ENCODE measurements at places on chromosomes 11 and 22.
A peak's percentile ranks its signal among the peaks of the same experiment; 100 is the strongest.

DNA sequence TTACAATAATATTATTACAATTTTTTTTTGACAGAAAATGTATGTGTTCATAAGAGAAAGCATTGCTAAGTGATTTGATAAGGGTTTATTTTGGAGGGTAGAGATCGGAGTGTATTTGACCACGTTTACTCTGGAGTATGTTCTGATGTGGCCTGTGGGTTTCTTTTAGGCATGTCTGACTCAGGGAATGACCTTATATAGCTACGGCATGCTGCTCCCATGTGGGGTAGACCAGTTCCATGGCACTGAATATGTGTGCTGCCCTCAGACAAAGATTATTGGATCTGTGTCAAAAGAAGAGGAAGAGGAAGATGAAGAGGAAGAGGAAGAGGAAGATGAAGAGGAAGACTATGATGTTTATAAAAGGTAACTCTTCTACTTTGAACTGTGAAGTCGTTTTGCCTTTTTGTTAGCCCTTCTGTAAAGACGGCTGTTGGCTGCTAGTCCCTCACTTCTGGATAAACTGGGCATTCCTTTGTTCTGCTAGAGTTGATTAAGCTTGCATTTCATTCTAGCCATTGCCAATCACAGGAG lies 38.1 kb upstream of the ST14 start:
- DNase-seq, result no peak

DNA sequence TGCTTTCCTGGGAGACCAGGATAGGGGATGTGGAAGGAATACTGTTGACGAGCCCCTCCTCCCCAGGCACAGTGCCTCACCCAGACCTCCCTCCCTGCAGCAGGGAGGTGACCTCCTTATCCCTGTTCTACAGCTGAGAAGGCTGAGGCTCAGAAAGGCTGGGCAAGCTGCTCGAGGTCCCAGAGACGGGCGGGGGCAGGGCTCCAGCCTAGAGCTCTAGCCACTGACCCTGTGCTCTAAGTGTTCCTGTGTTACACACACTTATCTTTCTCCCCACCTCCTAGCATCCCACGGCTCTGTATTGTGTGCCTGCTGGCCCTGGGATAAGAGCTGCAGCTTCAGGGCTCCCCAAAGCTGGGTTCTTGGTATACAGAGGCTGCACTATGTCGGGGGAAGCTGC lies 7.9 kb downstream of the CCDC134 start:
- DNase-seq, result no peak

- peak; percentile 48 for DNase-seq
These were observed 765 bp downstream of the RCOR2 start for GRCh38 chr11:63915961-63916836.

- peak; percentile 56 for DNase-seq
These were observed 30.3 kb upstream of the NAP1L4 start for GRCh38 chr11:3022300-3022967.

- no peak for DNase-seq
These were observed 3.7 kb downstream of the YWHAH start for GRCh38 chr22:31948002-31948401.

DNA sequence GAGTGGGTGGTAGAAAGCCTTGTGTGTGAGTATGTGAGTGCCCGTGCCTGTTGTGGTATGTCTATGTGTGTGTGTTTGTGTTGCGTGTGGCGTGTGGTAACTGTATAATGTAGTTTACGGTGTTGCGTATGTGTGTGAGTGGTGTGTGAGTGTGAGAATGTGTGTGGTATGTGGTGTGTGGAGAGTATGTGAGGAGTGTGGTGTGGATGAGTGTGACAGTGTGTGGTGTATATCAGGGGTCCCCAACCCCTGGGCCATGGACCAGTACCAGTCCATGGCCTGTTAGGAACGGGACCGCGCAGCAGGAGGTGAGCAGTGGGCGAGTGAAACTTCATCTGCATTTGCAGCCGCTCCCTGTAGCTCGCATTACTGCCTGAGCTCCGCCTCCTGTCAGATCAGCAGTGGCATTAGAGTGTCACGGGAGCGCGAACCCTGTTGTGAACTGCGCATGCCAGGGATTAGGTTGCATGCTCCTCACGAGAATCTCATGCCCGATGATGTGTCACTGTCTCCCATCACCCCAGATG lies 5.7 kb downstream of the UPK3A start:
- DNase-seq, result no peak

DNA sequence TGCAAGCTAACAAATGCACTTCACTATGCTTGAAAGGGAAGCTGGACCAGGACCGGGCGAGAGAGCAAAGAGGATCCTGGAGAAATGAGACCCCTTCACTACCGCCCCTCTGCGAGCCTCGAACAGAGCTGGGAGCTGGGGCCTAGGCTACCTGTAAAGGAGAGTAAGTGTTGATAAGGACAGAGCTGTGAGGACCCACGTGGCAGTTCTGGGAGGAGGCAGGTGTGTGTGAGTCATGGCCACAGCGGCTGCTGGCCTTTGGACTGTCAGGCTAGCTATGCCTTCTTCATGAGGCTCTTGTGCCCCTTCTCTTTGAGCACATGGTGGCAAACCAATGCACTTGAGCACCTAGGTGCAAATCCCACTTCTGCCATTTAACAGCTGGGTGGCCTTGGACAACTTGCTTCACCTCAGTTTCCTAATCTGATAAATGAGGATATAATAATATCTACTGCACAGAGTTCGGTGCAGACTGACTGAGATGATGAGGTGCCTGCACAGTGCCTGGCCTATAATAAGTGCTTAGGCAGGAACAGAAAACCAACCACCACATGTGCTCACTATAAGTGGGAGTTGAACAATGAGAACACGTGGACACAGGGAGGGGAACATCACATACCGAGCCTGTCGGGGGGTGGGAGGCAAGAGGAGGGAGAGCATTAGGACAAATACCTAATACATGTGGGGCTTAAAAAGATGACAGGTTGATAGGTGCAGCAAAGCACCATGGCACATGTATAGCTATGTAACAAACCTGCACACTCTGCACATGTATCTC lies 35.3 kb upstream of the KCNJ11 start:
- no peak for DNase-seq
